Activated naive CD4-positive, alpha-beta T cell treated with Interleukin-2 at 50 U/mL for 16 hours (primary cell): ENCODE measurements at places on chromosomes 11 and 22.

- peak; percentile 70 for DNase-seq
Observed at GRCh38 chr22:41532908-41533825, 11.1 kb downstream of the POLR3H start.

DNA sequence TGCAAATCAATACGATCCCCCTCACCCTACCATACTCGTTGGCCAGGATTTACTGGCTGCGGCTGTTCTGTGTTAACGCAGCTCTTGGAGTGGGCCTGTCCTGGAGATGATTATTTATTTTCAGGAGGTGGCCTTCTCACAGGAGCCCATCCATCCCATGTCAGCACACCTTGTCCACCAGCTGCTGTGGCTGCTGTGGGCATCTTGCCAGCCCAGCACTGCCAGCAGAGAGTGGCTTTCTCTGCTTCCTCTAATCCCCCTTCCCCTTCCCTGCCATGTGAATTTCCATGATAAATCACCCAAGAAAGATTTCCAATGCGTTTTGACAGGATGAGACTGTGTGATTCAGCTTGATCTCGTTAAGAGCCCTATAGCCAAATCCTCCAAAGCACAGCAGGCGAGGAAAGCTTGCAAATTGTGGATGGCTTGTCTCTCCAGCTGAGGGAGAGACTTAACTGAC, 309.1 kb upstream of the C11orf87 start:
- DNase-seq, result no peak

- no peak for DNase-seq
Observed at GRCh38 chr22:26561756-26562417, 28.0 kb downstream of the TPST2 start.

DNA sequence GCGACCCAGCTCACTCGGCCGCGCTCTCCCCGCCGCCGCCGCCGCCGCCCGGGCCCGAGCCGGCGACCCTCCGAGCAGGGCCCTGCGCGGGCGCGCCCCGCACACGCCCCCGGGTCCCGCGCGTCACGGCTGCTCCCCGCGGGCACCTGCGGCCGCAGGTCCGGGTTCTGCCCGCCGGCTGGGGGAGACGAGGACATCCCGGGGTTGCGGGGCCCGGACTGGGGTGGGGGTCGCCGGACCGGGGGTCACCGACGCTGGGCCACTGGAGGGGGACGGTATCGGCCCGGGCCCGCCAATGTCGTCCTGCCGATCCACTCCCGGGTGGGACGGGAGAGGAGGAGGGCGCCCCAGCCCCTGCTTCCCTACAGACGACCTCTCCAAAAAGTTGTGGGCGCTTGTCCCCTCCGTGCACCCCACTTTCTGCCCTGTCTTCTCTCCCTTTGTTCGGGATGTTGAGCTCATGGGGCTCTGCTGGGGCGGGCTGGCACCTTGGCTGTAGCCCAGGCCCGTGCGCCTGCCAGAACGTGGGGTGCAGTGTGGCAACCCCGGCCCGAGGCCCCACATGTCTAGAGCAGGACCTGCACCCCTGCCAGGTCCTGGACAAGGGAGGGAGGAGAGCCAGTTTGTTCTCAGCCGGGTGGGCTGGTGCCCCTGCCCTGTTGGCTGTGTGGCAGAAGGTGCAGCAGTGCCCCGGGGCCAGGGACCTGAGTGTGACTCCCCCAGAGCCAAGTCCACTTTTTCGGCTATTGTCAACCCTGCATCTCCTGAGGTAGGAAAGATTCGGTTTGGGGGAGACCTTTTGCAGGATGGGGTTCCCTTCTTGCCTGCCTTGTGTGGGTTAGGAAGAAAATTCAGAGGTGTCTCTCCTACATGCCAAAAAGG, 40.2 kb upstream of the CELSR1 start:
- DNase-seq, result peak; percentile 17

DNA sequence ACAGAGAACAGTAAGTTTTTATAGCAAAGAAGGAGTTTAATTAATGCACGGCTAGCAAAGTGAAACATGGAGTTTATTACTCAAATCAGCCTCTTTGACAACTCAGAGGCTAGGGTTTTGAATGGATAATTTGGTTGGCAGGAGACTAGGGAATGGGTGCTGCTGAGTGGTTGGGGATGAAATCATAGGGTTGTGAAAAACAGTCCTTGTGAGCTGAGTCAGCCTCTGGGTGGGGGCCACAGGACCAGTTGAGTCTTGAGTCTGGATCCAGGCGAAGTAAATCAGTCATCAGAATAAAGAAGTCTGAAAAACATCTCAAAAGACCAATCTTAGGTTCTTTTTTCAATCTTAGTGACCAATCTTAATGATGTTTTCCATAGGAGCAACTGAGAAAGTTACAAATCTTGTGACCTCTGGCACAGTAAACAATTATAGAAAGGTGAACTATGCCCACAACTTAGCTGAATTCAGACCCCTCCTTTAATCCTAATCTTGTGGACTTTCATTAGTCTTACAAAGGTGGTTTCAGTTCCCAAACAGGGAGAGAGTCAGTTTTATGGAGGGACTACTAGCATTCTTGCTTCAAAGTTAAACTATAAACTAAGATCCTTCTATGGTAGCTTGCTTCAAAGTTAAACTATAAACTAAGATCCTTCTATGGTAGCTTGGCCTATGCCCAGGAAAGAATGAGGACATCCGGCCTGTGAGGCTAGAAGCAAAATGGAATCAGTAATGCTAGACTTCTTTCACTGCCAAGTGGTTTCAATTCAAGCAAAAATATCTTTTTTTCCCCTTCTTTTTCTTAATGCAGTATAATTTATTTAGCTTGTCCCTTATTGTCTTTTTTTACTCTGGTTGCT, 84.5 kb downstream of the AASDHPPT start:
- no peak for DNase-seq

GRCh38 chr11:115504276-115505158, at the start of gene CADM1:
TSS of gene CADM1 (minus strand) at chr11:115504415.
- DNase-seq, result peak; percentile 87

- no peak for DNase-seq
Observed at GRCh38 chr11:68133761-68134160, 12.6 kb upstream of the CHKA start.

DNA sequence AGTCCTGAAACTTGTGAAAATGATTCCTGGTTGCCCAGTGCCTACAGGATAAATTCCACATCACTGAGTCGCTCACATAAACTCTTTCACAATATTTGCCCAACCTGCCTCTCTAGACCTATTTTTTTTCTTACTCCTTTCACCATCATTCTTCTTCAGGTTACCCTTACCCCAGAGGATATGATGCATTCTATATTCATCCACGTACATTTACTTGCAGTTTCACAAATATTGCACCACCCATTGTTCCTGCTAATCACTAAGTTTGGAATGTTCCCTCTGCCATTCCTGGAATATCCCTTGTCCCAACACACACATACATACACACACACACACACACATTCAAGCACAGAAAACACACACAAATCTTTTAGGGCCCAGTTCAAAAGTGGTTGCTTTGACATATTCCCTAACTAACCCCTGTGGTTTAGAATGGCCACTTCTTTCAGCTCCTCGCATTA, 379.5 kb downstream of the ETS1 start:
- no peak for DNase-seq

DNA sequence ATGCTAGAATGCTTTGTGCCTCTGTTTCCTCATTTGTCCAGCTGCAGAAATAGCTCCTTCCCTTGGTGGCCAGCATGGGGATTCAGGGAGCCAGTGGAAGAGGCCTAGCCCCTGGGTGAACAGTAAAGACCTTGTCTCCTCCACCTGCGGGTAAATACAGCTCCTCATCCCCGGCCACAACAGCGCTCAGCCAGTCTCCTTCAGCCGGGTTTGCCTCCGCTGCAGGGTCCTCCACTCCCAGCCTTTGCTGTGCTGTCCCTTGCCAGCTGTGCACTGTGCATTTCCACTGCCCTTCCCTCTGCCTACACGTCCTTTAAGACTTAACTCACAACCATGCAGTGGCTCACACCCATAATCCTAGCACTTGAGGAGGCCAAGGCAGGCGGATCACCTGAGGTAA, 1.5 kb upstream of the CDC42EP1 start:
- DNase-seq, result no peak

- DNase-seq, result no peak
Observed at GRCh38 chr11:121540627-121541026, 87.9 kb upstream of the SORL1-AS1 start.
